Mucosa of gallbladder (tissue), 1 donor: ENCODE measurements at places on chromosomes 11 and 22.
A peak's percentile ranks its signal among the peaks of the same experiment; 100 is the strongest.

DNA sequence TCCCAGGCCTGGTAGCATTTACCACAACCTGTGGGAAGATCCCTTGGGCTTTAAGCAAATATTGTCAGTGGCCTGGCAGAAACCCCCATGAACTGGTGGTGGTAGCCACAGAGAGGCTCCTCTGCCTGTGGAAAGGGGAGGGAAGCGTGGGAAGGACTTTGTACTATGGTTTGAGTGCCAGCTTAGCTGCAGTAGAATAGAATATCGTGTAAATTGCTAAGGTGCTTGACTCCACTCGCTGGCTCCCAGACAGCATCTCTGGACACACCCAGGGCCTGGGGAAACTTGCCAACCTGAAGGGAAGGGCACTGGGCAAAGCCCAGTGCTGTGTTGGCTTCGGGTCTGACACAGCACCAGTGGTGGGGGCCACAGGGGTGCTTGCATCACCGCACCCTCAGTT lies 52.6 kb downstream of the XRRA1 start:
- DNase-seq = peak; percentile 67

DNA sequence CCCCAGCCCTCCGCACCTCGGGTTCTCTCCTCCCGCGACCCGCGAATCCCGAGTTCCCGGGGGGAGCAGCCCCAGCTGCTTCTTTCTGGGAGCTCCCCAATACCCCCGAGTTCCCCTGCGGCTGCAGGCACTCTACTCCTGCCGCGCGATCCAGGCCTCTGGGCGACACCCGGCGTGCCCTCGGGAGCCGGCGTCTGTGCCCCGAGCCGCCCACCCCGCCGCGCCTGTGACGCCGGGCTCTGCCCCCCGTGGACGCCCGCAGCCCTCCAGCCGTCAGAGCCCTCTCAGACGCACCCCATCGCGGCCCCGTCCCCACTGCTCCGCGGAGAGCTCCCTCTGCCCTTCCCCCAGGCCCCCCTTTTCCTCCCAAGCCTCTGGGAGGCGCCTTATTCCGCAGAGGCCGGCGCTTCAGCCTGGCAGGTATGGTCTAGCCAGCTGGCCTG lies 422 bp downstream of the GLB1L2 start:
- DNase-seq = no peak

GRCh38 chr11:122033631-122034030 lies 82.4 kb downstream of the BLID start:
- DNase-seq = no peak

- DNase-seq = no peak
These were observed 72.8 kb upstream of the CSNK2A3 start for GRCh38 chr11:11425806-11426205.

- no peak for DNase-seq
These were observed 33.3 kb downstream of the HIRA start for GRCh38 chr22:19398206-19398605.

DNA sequence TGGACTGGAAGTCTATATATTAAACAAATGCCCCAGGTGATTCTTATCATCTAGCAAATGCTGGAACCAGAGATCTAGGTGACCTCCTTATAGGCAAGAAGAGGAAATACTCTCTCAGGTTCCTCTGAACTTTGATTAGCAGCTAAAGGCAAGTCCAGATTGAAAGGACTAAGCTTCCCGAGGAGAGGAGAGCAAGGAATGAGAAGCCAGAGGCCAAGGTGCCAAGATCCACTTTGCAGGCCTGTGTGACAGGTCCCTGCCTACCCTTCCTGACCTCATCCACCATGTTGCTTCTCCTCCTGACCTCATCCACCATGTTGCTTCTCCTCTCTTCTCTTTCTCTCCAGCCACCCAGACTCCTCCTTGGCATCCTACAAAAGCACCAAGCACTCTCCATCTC lies 173.2 kb downstream of the LARGE1 start:
- peak; percentile 11 for DNase-seq
